ENCODE measurements at places on chromosomes 6 and 20. TPM values are rescaled to one million over a fixed set of nuclear protein-coding genes. Genes with fewer than 3 reads are reported as not detected.
A peak's percentile ranks its signal among the peaks of the same experiment; 100 is the strongest.

Gene HAO1
- total RNA-seq: not detected

Gene CRISP3
- not detected for total RNA-seq

Gene CYP24A1
- total RNA-seq: not detected

Gene CEP85L
- 8.8 TPM for total RNA-seq

Gene NKAIN4
- 0.60 TPM for total RNA-seq

Gene CFAP61
- total RNA-seq: 2.6 TPM

DNA sequence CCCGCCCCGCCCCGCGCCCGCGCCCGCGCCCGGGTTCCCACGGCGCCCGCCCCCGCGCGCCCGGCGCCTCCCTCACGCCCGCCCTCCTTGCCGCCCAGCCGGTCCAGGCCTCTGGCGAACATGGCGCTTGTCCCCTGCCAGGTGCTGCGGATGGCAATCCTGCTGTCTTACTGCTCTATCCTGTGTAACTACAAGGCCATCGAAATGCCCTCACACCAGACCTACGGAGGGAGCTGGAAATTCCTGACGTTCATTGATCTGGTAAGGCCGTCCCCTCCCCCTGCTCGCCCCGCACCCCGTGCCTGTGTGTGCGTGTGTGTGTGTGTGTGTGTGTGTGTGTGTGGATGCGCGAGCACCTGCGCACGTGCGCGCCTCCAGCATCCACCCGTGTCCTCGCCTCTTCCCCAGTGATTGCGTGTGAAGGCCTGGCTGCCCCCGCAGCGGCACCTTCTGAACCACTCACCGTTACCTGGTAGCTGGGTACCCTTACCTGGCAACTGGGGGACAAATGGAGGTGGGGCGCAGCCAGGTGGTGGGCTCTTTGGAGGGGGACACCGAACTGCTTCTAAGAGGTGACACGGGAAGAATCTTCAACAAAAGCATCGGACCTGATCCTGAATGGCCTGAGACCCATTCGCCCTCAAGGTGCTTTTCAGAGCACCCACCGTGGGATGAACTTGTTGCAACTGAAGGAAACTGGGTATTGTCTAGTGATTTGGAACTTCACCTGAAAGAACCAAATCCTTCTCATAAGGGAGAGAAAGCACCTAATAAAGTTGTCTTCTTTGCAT lies at the start of gene AIG1:
Gene AIG1, plus strand, starts transcription at position 84 of the 791 bp plus-strand sequence. Its CDS starts 37 bp downstream, at position 121.
- peak; percentile 53 for DNase-seq

GRCh38 chr6:41428996-41429421 lies 93.6 kb downstream of the NCR2 start:
- DNase-seq: no peak

DNA sequence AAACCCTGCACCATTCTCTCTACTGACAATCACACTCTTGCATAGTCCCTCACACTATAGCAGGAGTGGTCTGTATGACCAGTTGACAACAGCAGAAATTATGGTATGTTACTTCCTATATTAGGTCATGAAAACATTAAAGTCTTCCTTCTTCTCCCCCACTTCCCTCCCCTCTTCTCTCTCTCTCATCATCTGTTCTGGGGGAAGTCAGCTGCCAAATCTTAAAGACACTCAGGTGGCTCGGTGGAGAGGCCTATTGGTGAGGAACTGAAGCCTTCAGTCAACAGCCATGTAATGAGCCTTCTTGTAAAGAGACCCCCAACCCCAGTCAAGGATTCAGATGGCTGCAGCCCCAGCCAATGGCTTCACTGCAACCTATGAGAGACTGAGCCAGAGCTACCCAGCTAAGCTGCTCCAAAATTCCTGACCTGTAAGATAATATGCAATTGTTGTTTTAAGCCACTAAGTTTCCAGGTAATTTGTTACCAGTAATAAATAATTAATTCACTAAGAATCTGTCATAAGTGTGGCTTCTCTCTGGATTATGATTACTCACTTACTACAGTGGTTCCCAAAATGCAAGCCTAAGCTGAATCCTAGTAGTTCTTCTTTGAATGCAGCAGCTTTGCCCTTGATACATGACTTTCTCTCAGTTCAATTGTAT lies 11.2 kb upstream of the TSBP1 start:
- DNase-seq: no peak

GRCh38 chr6:48098923-48099322 lies 12.1 kb downstream of the PTCHD4 start:
- DNase-seq: no peak

- DNase-seq: no peak
Measured at GRCh38 chr20:20439602-20440190, 71.8 kb downstream of the INSM1 start.

- DNase-seq: no peak
Measured at GRCh38 chr20:8156235-8157079, 24.4 kb downstream of the PLCB1 start.

DNA sequence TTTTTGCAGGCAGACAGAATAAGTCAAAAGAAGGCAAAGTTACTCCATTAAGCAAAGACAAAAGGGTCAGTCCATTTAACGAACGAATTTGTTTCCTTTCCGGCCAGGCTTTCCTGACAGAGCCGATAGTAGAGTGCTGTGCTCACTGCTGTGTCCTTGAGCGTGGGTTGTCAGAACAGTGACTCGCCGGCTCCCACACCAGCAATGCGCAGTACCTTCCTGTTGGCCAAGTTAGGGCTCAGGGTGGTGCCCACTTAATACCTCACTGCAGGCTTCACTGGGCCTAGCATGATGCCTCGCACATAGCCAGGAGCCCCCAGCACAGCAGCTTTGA lies 294.7 kb downstream of the FOXC1 start:
- DNase-seq: no peak

GRCh38 chr6:30690403-30691207 lies at the start of gene NRM:
Gene NRM, minus strand, starts transcription at chr6:30690984. Its CDS starts 10 bp downstream, at chr6:30690974.
- peak; percentile 69 for DNase-seq

- DNase-seq: no peak
Measured at GRCh38 chr6:99189823-99190721, 159.4 kb downstream of the FAXC start.

GRCh38 chr6:13112921-13113320 lies 215.4 kb downstream of the TBC1D7 start:
- DNase-seq: no peak

GRCh38 chr20:1982686-1983085 lies 11.2 kb downstream of the PDYN start:
- no peak for DNase-seq

GRCh38 chr20:63290677-63291472 lies 2.1 kb upstream of the COL20A1 start:
- DNase-seq: peak; percentile 66

DNA sequence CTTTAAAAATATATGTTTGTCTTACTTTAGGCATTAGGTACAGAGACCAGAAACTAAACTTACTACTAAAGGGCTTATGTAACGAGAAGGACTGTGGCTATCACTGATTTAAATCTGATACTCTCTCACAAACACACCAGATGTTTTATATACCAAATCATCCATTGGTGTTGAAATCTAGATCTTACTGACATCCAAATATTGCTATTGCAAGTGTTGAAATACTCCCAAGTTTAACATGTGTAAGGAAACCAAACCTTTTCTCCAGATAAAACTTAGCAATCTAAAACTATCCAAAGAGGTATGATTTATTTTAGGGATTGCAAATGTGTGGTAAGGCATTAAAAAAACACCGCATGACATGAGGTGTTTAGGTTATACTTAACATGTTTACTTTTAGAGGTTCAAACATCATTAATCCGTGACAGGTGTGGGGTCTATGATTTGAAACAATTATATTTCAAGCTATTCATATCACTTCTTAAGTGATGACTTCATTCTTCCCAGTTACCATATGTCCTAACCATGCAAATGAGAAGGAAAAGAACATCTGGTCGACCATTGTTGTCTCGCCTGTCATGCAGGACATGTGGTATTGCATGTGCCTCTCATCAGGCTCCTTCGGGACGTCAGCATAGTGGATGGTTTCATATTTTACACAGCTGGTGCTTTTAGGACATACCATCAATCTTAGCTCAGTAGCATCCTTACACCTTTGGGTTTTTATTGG lies 168.3 kb upstream of the SPACA1 start:
- no peak for DNase-seq

Data from progenitor cell of endocrine pancreas (in vitro differentiated cells).